ENCODE measurements at places on chromosomes 5 and 9. TPM values are rescaled to one million over a fixed set of nuclear protein-coding genes. Genes with fewer than 3 reads are reported as not detected.

The SLC23A1 gene
- total RNA-seq = not detected

The MLANA gene
- total RNA-seq = not detected

The SHISAL2B gene
- total RNA-seq = not detected

The LOX gene
- 0.40 TPM for total RNA-seq

The TLX3 gene
- total RNA-seq = not detected

The MSH3 gene
- 15.1 TPM for total RNA-seq

The RNF208 gene
- total RNA-seq = 3.3 TPM

The PLAC8L1 gene
- total RNA-seq = 0.35 TPM

The ZNF367 gene
- 28.9 TPM for total RNA-seq

The LRRC70 gene
- total RNA-seq = 0.90 TPM

The SAXO1 gene
- total RNA-seq = not detected

The ST6GALNAC6 gene
- total RNA-seq = 31.5 TPM

The PPIC gene
- 0.18 TPM for total RNA-seq

The GARIN3 gene
- total RNA-seq = 0.18 TPM

The DNAH5 gene
- total RNA-seq = not detected

The GPX8 gene
- total RNA-seq = 0.08 TPM

GRCh38 chr5:130138406-130139045 lies 234.3 kb downstream of the CHSY3 start:
- no peak for DNase-seq

GRCh38 chr5:59222687-59223511 lies 640.0 kb downstream of the RAB3C start:
- DNase-seq = no peak

- no peak for DNase-seq
Measured at GRCh38 chr5:154683101-154683880, 71.9 kb upstream of the LARP1 start.

DNA sequence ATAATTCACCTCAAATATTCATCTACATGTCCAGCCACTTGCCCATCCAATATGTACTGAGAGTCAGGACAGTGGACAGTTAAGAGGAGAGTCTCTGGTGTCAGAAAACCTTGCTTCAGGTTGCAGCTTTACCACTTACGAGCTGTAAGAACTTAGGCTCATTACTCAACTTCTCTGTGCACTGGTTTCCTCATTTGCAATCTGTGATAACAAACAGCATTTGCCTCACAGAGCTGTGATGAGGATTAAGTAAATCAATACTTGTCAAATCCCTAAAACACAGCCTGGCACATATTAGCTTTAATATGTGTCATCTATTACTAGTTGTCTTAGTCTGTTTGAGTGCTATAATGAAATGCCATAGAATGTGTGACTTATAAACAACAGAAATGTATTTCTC lies 8.6 kb downstream of the GOLGA1 start:
- no peak for DNase-seq

DNA sequence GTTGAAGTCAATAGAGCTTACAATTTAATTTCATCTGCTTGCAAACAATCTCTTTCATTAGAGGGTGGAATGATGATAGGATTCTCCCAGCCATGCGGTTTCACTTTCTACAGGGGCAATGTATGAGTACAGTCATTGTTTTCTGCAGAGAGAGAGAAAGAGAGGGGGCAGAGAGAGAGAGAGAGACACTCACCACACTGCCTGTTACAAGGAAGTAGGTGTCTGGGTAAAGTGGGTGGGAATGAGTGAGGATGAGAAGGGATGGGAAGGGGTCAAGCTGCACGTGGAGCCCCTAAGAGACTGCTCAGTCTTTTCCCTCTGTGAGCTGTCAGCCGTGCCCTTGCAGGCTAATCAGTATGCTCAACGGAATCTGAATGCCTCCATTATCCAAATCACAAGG lies 454.3 kb downstream of the KDM4C start:
- DNase-seq = no peak

GRCh38 chr9:89367281-89367680 lies 49.0 kb downstream of the SECISBP2 start:
- DNase-seq = no peak

DNA sequence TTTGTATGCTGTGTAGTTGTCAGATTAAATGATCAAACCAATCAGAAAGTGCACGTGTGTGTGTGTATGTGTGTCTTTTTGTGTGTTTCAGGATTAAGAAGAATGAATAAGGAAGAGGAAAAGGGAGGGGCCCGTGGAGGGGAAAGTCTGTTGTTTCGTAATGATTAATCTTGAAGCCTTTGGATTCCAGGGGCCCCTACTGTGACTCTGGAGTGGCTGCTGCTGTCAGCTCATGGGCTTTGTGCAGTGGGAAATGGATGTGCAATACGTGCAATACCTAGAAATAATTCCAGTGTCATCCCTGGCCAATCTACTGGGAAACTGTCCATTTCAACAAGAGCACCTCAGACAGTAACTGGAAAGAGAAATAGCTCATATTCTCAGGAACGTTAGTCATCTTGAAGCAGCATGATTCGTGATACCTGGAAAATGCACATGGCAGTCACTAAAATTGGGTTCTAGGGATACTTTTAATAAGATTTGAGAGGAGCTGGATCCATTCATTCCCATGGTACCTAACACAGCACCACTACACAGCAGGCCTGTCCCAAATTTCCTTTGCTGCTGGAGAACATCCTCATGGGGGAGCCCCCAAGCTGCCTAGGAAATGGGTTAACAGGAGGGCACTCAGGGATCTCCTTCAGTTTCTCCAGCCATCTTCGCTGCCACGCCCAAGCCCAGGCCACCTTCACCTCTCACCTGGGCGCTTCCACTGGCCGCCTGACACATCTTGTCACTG lies 186.3 kb downstream of the NR3C1 start:
- DNase-seq = no peak

- DNase-seq = no peak
Measured at GRCh38 chr5:171630350-171631065, 155.1 kb upstream of the SMIM23 start.

- DNase-seq = no peak
Measured at GRCh38 chr5:149432911-149433401, 53.9 kb upstream of the IL17B start.

GRCh38 chr5:3251784-3252183 lies 343.8 kb upstream of the IRX1 start:
- no peak for DNase-seq

- DNase-seq = no peak
Measured at GRCh38 chr9:137953683-137954438, 76.3 kb downstream of the CACNA1B start.

- no peak for DNase-seq
Measured at GRCh38 chr5:136482206-136482605, 116.9 kb upstream of the TRPC7 start.

DNA sequence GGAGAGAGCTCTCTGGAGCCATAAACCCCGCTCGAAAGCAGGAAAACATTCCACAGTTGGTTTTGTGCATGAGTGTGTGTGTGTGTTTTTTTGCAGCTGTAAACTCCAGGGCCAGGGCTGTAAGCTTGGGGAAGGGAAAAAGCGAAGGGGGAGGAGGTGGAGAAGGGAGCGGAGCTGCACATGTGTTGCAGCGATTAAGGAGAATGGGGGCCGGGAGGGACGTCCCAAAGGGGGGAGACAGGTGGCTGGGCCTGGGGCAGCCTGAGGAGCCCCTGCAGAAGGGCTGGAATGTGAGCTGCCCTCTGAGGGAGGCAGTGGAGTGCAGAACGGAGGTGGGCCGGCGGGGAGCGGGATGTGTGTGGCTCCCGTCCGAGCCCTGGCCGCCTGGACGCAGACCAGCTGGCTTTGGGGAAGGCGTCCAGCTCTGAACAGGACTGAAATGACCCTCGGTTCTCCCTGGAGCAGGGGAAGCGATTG lies 2.7 kb upstream of the MYMK start:
- no peak for DNase-seq

DNA sequence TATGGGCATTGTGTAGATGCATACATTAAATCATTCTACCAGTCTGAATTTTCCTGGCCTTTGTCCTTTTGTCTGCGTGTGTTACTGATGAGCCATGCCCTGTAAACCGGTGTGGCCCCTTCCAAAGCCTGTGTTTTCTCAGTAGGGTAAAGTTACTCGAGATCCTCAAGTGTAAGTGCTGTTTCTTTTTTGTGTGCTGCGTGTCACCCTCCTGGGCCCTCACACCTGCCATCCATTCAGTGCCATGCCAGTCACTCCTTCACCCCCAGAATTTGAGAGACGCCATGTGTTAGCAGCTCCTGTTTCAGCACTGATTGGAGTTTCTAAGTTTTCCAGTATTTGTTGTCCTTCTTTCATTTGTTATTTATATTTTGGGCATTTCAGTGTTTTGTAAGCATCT lies 288.2 kb downstream of the FANCC start:
- DNase-seq = no peak

DNA sequence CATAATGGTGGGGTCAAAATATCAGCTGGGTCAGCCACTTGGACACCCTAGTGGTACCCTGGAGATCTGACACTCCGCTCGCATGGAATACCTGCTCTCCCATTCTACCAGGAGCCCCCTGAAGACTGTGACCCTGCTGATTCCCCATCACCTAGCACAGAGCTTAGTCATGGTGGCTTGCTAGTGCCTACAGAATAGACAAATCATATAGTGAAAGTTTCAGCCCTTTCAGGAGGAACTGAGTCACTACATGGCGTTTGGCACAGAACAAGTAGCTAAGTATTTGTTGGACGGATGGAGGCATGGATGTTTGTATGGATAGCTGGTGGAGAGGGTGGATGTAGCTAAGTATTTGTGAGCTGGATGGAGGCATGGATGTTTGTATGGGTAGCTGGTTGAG lies 65.3 kb downstream of the LMX1B start:
- DNase-seq = no peak

- no peak for DNase-seq
Measured at GRCh38 chr5:466661-467310, 23.8 kb downstream of the EXOC3 start.

DNA sequence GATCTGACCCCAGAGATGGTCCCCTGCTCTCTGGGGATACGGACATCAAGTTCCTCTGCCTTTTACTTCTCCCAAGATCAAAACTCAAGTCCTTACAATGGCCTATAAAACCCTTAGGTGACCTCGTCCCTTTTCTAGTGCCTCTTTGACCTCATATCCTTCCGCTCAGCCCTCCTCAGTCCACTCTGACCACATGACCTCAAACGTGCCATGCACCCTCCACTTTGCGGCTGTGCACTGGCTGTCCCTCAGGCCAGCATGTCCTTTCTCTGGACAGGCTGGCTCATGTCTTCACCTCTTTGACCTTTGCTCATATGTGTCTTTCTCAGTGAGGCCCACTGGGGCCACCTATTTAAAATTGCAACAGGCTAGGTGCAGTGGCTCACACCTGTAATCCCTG lies 14.7 kb downstream of the TRMO start:
- DNase-seq = no peak

- DNase-seq = no peak
Measured at GRCh38 chr5:154778534-154778933, 23.4 kb downstream of the LARP1 start.

- no peak for DNase-seq
Measured at GRCh38 chr9:132077881-132078698, 1.6 kb downstream of the MED27 start.

DNA sequence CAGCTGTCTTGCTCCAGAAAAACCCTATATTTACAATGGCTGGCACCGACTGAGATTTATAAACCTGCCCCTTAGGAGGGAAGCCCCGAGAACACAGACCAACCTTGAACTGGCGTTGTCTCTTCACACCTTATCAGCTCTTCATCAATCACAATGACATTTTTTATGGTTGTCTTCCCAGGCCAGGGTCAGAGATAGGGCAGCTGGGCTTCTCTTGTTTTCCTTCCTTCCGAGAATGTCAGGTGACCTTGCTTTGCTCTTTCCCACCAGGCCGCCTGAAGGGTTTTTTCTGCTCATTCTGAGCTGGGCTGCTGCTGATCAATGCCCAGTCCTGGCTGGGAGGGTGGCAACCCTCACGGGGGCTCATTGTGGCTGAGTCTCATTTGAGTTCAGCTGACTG lies 619.1 kb downstream of the CCDC171 start:
- no peak for DNase-seq

- DNase-seq = no peak
Measured at GRCh38 chr9:89592963-89593726, 11.7 kb upstream of the GADD45G start.

- no peak for DNase-seq
Measured at GRCh38 chr5:21071986-21072385, 1084.0 kb upstream of the CDH18 start.

GRCh38 chr9:101528015-101528414 lies 5.6 kb upstream of the RNF20 start:
- no peak for DNase-seq

GRCh38 chr9:78848061-78848460 lies 551.1 kb downstream of the PSAT1 start:
- DNase-seq = no peak

DNA sequence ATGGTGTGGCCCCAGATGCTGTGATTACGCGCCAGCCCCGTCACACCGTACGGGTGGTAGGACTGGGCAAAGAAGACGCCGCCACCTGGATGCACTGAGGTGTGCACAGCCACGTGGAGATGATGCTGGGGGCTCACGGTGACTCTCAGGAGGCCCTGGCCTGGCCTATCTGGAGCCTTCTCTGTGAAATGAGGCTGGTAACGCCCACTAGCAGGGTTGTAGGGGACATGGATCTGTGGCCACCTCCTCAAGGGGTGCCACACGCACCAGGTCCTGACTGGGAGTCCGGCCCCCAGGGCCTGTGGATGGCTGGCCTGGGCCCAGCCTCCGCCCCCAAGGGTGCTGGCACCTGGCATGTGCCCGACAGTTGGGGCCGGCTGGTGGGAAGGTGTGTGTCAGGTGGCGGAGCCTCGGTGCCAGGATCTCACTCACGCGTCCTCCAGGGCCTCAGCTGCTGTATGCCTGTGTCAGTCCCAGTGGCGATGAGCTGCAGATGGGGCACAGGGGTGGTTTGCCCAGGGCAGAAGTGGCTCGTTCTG lies 32.4 kb downstream of the NEK6 start:
- no peak for DNase-seq

DNA sequence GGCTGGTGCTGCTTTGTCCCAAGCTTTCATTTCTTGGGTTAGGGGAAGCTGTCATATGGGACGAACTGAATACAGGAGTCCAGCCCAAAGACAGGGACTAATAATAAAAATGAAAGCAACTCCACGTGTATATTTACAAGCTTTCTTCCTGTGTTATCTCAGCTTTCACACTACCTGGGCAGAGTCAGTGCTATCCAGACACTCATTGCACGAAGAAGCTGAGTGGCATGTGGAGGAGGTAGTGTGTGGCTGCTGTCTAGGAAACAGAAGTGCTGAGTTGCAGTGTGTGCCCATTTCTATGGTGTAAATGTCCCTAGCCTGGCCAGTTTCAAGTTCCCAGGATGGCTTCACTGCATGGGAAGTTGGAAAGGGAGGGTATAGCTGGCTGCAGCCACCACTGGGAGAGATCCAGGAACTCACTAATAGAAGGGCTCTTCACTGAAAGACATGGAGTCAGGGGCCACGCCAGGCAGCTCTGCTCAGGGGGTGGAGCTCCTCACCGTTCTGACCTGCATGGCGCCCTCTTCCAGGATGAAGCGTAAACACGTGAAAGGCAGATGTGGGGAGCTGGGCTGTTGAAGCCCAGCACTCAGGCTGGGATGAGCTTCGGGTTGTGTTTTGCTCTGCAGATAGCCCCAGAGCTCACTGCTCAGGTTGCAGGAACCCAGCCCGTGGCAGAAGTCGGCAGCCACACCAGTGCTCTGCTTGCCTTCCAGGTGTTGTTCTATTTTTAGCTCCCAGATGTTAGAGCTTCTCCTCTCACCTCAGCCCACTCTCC lies 116.9 kb downstream of the IRX2 start:
- DNase-seq = no peak

- DNase-seq = no peak
Measured at GRCh38 chr9:133572821-133573361, 36.3 kb downstream of the FAM163B start.

All from activated T-cell treated with anti-CD3 and anti-CD28 coated beads, Interleukin-2, amount 50 U/mL, for 4 hours (primary cell).